ENCODE measurements at places on chromosomes 5 and 9. TPM values are rescaled to one million over a fixed set of nuclear protein-coding genes. Genes with fewer than 3 reads are reported as not detected.

GRCh38 chr5:127003798-127004495 lies 26.4 kb downstream of the MARCHF3 start:
- no peak for DNase-seq
- H3K36me3 ChIP-seq = no peaks in the 10 kb centered on the region
- H3K4me1 ChIP-seq = peaks cover 2% of the 10 kb centered on the region

GRCh38 chr9:135662758-135663450 lies at the start of gene LCN9:
LCN9 (plus strand) TSS chr9:135663309; CDS start chr9:135663322, 13 bp downstream.
- DNase-seq = no peak
- H3K27me3 ChIP-seq = no peaks in the 10 kb centered on the region
- no peak within 1 kb of the TSS for H3K4me3 ChIP-seq
- no peak within 1 kb of the TSS for H3K27ac ChIP-seq
- no peaks in the 10 kb centered on the region for H3K4me1 ChIP-seq

DNA sequence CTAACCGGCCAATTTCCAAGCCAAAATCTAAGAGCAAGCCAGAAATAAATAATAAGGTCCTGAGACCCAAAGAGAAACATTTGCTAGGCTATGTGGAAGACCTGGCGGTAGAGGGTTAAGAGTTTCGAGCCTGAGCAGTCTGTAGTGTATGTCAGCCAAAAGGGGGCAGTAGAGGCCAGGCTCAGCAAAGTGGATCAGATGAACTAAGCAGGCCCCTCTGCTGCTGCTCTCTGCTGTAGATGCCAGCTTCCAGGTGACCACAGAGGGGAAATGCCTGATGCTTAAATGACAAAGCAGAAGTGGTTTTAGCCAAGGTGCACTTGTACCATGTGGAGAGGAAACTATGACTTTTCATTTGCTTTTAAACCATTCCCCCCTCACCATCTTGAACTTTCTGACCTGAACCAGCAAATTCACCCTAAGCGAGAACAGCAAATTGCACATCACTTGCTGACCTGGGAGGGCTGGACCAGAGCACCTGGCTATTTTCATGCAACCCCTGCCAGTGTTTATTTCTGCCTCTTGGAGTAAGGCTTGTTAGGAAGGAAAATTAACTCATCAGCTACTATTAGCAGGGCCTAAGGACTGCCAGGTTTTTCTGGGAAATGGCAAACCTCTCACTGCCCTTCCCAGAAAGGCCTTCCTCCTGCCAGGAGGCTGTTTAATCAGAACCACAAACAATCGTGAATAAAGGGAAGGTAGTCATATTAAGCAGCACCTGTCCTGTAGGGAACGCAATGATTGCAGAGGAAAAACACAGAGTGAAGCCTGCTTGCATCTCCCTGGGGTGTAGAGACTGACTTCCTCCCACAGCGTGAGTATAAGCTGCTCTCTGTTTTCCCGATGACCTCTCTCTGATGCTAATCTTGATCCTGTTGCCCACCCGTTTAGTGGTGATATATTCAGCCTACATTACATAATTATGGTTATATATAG lies 818.2 kb downstream of the TLR4 start:
- no peak overlapping the region for H3K27ac ChIP-seq
- no peaks in the 10 kb centered on the region for H3K36me3 ChIP-seq
- no peaks in the 10 kb centered on the region for H3K4me1 ChIP-seq
- no peak for DNase-seq

DNA sequence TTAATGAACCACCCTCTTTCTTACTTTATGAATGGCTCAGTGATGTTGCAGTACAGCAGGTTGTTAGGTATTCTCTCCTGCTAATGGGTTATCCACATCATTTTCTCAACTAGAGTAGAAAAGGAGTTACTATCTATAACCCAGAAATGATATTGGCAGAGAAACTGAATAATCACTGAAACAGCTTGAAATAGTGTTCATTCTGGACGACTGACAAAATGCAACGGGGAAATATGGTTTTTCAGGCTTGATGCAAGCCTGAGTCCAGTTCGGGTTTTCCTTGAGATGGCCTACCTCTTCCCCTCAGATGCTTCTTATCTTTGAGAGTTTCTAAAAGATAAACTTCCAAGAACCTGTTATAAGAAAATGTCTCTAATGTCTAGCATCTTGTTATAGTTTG lies 187.3 kb downstream of the RAB3C start:
- H3K27me3 ChIP-seq = no peaks in the 10 kb centered on the region
- DNase-seq = no peak
- no peak overlapping the region for H3K27ac ChIP-seq
- H3K4me1 ChIP-seq = no peaks in the 10 kb centered on the region
- no peaks in the 10 kb centered on the region for H3K36me3 ChIP-seq

GRCh38 chr5:102750151-102750834 lies 4.8 kb upstream of the PAM start:
- H3K27ac ChIP-seq = no peak overlapping the region
- no peak overlapping the region for H3K4me3 ChIP-seq
- no peak for DNase-seq
- H3K27me3 ChIP-seq = no peaks in the 10 kb centered on the region
- no peaks in the 10 kb centered on the region for H3K36me3 ChIP-seq

- no peaks in the 10 kb centered on the region for H3K36me3 ChIP-seq
- H3K4me1 ChIP-seq = no peaks in the 10 kb centered on the region
- no peak overlapping the region for H3K27ac ChIP-seq
- no peak for DNase-seq
- no peak overlapping the region for H3K4me3 ChIP-seq
Measured at GRCh38 chr5:6496207-6496584, 47.5 kb downstream of the UBE2QL1 start.

GRCh38 chr5:6594066-6594465 lies 38.8 kb downstream of the NSUN2 start:
- no peak overlapping the region for H3K27ac ChIP-seq
- no peak for DNase-seq
- H3K36me3 ChIP-seq = peaks cover 3% of the 10 kb centered on the region

DNA sequence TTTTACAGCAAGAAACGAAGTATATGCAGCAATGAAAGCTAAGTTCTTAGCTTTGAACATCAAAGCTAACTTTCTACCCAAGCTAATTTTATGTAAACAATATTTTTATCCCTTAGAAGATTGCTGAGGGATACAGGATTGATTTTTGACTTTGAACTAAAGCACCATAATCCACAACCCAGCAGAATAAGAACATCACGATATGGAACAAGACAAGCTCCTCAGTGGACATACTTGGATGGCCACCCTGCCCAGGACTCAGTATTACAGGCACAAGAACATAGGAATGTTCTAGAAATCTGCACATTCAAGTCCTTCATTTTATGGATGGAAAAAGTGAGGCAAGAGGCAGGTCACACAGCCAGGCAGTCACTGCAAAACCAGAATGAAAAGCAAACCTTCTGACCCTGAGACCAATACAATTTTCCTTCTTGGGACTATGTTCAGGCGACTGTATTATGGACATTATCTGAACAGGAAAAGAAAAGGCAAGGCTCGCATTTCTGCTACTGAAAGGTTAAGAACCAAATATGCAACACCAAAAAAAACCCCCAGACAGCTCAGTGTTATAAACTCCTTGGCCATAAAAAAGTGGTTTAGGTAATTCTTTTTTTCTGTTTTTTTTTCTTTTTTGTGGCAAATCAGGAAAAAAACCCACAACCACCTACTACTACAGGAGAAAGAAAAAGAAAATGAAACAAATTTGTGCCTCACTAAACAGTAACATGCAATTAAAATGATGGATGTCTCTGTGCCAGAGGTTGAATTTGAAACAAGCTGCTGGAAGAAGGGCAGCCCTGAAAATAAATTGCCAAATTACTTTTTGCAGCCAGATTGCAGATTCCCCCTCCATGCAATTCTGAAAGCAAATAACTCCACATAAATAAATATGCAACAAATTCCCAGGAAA lies 25.4 kb downstream of the EPB41L4B start:
- H3K27ac ChIP-seq = no peak overlapping the region
- no peak overlapping the region for H3K4me3 ChIP-seq
- peaks cover 12% of the 10 kb centered on the region for H3K27me3 ChIP-seq

DNA sequence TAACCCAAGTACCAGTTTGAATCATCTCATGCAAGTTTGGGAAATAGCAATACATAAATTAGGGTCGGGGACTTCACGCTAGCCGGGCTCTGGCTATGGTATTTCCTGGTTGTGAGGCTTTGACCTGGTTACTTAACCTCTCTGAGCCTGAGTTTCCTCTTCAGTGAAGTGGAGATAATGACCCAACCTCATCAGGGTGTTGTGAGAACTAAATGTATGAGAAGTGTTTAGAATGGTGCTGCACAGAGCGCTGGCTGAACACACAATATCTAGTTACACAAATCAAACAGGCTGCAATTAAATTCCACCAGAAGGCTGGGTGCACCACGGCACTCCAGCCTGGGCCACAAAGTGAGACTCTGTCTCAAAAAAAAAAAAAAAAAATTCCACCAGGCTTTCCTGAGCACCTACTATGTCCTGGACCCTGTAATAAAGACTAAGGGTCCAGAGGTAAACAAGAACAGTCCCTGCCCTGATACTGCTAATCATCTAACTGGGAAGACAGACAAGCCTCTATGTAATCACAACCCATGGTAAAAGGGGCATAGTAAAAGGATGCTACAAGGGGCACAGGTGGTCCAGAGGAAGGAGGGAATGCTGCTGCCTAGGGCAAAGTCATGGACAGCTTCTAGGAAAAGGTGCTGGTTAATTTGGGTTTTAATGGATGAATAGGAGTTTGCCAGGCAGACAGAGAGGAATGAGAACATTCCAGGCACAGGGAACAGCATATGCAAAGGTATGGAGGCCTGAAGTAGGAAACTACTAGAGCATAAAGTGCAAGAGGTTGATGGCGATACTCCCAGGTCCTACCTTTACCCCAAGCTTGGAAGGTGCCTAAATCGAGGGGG lies 27.7 kb downstream of the DUSP1 start:
- H3K4me1 ChIP-seq = no peaks in the 10 kb centered on the region
- H3K27ac ChIP-seq = no peak overlapping the region
- no peak overlapping the region for H3K4me3 ChIP-seq

DNA sequence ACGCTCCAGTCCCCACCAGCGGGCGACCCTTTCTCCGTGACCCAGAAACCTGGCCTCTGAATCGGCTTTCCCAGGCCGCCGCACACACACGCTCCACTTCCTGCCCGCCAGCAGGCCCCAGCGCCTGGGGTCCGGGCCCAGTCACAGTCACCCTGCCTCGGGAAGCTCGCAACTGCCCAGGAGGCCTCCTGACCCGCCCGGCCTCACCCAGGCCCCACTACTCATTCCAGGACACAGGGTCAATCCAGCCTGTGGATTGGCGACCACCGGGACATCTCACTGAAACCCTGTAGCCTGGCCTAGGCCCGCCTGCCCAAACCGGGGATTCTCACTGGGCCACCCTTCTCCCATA lies 2.7 kb upstream of the IRX4 start:
- H3K4me3 ChIP-seq = no peak overlapping the region
- H3K4me1 ChIP-seq = peaks cover 9% of the 10 kb centered on the region
- H3K27me3 ChIP-seq = peaks cover 8% of the 10 kb centered on the region
- DNase-seq = no peak

GRCh38 chr5:168585119-168585856 lies 6.1 kb upstream of the PANK3 start:
- H3K36me3 ChIP-seq = no peaks in the 10 kb centered on the region
- H3K27ac ChIP-seq = no peak overlapping the region
- H3K4me1 ChIP-seq = no peaks in the 10 kb centered on the region
- DNase-seq = no peak

DNA sequence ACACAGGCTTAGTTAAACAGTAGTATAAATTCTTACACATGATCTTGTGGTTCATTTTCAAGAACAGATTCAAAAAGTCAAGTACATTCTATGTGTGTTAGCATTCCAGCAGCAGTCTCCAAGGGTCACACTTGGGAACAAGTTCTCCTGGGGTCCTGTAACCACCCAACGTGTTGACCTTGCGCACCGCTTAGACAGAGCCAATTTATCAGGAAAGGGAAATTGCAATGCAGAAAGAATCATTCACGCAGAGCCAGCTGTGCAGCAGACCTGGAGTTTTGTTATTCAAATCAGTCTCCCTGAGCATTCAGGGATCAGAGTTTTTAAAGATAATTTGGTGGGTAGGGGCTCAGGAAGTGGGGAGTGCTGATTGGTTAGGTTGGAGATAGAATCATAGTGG lies 8.5 kb upstream of the RXFP3 start:
- H3K36me3 ChIP-seq = no peaks in the 10 kb centered on the region
- no peak overlapping the region for H3K4me3 ChIP-seq
- no peaks in the 10 kb centered on the region for H3K4me1 ChIP-seq
- no peaks in the 10 kb centered on the region for H3K27me3 ChIP-seq
- H3K27ac ChIP-seq = no peak overlapping the region

- no peaks in the 10 kb centered on the region for H3K4me1 ChIP-seq
- no peaks in the 10 kb centered on the region for H3K27me3 ChIP-seq
- no peak overlapping the region for H3K27ac ChIP-seq
- no peak for DNase-seq
Measured at GRCh38 chr9:111068771-111069170, 30.5 kb upstream of the LPAR1 start.

DNA sequence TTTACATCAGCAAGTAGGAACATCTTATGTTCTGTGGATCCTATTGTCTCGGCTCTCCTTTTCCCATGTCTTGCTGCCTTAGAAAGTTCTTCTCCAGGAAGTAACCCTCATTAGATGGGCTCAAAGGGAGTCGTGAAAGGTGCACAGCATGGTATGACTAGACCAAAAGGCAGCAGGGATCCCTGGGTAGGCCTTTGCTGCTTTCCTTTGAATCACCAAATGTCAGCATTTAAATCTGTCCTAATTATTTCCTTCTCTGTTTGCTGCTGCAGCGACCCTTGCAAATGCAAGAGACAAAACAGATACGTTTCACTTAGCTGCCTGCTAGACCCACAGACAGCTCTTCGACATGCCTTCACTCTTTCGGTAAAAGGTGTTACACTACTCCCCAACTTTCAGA lies 218.4 kb downstream of the ACTL7B start:
- no peak for DNase-seq
- H3K4me1 ChIP-seq = no peaks in the 10 kb centered on the region
- H3K4me3 ChIP-seq = no peak overlapping the region
- H3K36me3 ChIP-seq = no peaks in the 10 kb centered on the region
- H3K27me3 ChIP-seq = no peaks in the 10 kb centered on the region

DNA sequence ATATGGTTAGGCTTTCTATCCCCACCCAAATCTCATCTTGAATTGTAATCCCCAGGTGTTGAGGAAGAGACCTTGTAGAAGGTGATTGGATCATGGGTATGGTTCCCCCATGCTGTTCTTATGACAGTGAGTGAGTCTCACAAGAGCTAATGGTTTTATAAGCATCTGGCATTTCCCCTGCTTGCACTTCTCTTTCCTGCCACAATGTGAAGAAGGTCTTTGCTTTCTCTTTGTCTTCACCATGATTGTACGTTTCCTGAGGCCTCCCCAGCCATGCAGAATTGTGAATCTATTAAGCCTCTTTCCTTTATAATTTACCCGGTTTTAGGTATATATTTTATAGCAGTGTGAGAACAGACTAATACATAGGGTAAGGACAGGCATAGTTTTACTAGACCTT lies 334.5 kb downstream of the TLR4 start:
- DNase-seq = no peak
- no peak overlapping the region for H3K27ac ChIP-seq
- H3K4me1 ChIP-seq = no peaks in the 10 kb centered on the region
- no peaks in the 10 kb centered on the region for H3K27me3 ChIP-seq

GRCh38 chr5:150139334-150139733 lies 16.3 kb downstream of the PDGFRB start:
- H3K4me1 ChIP-seq = no peaks in the 10 kb centered on the region
- no peak overlapping the region for H3K4me3 ChIP-seq
- no peak overlapping the region for H3K27ac ChIP-seq

Gene PSAT1
- total RNA-seq = 32.1 TPM

Gene TAS2R1
- total RNA-seq = not detected

Gene COQ4
- total RNA-seq = 39.0 TPM

Gene C9
- total RNA-seq = not detected

Gene SPATA31C1
- not detected for total RNA-seq

Gene PCDHB6
- total RNA-seq = not detected

Gene DNAJC21
- total RNA-seq = 46.2 TPM

Gene MRPS27
- 39.7 TPM for total RNA-seq

Data from T-cell (primary cell).